Coronary artery (tissue), 2 donors: ENCODE measurements at places on chromosomes 7 and 10.

DNA sequence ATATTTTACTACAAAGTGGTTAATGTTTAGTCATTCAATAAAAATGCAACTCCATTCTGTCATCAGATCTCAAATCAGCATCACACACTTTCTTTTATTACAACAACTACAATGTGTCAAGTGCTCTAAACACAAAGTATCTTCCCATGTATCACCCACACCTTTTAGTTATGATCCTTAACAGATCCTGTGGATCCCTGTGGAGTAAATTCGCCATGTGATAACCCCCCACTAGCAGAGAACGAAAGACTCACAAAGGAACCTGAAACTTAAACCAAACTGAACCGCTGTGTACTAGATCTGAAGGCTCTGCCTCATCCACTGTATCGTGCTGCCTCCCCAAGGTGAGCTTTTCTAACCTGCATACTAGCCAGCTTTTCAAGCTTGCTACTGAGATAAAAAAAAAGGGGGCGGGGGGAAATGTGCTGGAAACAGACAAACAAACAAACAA is 1.7 kb downstream of the DPY19L1 start:
- DNase-seq, result no peak

GRCh38 chr10:70649526-70649925 is 22.8 kb upstream of the ADAMTS14 start:
- no peak for DNase-seq

- no peak for DNase-seq
Observed at GRCh38 chr10:16653224-16653623, 131.5 kb upstream of the C1QL3 start.

- no peak for DNase-seq
Observed at GRCh38 chr7:47290867-47291266, 291.0 kb downstream of the TNS3 start.

DNA sequence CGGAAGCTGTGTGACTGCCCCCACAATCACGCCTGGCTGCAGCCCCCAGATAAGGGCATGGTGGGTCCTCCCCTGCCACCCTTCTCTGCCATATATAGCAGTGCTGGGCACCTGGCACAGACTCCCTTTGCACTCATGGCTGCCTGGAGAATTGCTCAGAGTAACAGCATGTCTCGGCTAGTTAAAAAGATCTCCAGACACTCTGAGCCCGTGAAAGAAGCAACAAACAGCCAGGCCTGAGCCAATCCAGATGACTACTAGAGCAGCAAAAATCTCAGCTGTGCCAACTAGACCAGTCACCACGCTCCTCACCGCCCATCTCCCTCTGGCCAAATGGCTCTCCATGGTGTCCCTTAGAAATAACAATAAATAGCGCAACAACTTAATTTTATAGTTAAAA is 71.3 kb downstream of the PARD3 start:
- no peak for DNase-seq

- peak; percentile 56 for DNase-seq
Observed at GRCh38 chr10:128065881-128066534, 60.2 kb downstream of the MKI67 start.

DNA sequence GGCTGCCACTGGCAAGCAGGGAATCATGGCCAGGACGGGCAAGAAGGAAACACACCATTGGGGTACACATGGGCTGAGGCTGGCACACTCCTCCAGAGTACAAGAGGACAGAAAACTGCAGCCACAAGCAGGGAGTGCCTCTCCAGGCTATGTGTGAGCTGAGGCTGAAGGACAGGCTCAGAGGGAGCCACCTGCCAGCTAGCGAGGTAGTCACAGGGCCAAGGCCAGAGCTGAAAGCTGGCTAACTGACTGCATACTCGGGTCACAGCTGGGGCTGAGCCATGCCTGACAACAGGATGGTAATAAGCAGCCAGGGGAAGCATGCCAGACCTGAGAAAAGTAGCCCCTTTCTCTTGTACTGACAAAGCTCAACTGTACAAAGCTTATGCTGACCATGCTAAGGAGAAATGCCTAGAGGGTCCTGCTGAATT is 52.0 kb downstream of the KIF5B start:
- no peak for DNase-seq

GRCh38 chr10:110503528-110504110 is 5.9 kb downstream of the DUSP5 start:
- no peak for DNase-seq
